ENCODE measurements at places on chromosomes 3 and 15. TPM values are rescaled to one million over a fixed set of nuclear protein-coding genes. Genes with fewer than 3 reads are reported as not detected.
A peak's percentile ranks its signal among the peaks of the same experiment; 100 is the strongest.

- DNase-seq: no peak
Measured at GRCh38 chr3:111926266-111926676, 52.6 kb upstream of the ABHD10 start.

- DNase-seq: no peak
Measured at GRCh38 chr3:17709236-17709810, 33.1 kb downstream of the TBC1D5 start.

DNA sequence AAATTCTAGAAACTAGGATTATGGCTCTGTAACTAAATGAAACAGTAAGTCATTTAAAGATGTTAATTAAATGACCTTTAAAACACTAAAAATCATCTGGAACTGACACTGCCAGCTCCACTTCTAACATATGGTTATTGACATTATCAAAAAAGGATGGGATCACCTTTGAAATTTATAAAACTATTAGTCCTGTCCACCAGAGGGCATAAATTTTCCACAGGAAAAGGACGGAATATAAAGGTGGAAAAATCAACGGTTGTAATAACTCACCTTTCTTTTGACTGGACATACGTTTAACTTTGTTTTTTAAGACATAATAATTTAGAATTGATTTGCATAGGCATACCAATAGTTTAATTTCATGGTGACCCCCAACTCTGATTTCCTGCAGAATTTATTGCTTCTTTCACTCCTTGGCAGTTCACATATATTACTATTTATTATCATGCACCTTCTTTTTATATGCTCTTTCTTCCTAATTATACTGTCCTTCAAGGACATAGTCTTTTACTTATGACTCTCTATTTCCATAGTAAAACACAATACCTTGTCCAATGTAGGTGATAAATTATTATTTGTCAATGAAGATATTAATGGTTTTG, 345.7 kb downstream of the CADM2 start:
- DNase-seq: no peak

DNA sequence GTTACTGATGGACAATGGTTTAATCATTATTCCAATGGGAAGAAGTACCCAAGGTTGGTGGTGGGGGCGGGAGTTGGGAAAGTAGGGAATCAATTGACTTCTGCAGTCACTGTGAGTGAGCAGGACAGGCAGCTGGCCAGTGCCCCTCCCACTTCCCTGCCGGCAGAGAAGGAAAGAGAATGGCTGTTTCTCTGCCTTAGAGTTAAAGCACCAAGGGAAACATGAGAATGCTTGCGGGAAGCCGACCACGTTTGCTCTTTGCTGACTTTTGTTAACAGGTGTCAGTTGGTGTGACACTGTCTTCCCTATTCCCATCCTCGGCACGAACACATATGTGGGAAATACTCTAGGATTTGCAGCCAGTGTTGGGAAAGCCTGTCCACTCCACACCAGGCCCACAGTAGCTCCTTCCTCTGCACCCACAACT, 33.5 kb upstream of the MFSD1 start:
- peak; percentile 17 for DNase-seq

Gene POPDC2
- total RNA-seq: 5.5 TPM

- no peak for DNase-seq
Measured at GRCh38 chr3:190579514-190580137, 65.7 kb downstream of the IL1RAP start.

GRCh38 chr3:157023226-157023625, 136.7 kb downstream of the CCNL1 start:
- no peak for DNase-seq

- peak; percentile 7 for DNase-seq
Measured at GRCh38 chr3:192482809-192483208, 244.5 kb downstream of the FGF12 start.

Gene UCN2
- total RNA-seq: 1.4 TPM

- DNase-seq: no peak
Measured at GRCh38 chr15:79815468-79815867, 81.3 kb downstream of the MTHFS start.

All from skin of body (tissue), 3 donors.